GM23338 (cell line): ENCODE measurements at places on chromosomes 12 and 14.
A peak's percentile ranks its signal among the peaks of the same experiment; 100 is the strongest.

DNA sequence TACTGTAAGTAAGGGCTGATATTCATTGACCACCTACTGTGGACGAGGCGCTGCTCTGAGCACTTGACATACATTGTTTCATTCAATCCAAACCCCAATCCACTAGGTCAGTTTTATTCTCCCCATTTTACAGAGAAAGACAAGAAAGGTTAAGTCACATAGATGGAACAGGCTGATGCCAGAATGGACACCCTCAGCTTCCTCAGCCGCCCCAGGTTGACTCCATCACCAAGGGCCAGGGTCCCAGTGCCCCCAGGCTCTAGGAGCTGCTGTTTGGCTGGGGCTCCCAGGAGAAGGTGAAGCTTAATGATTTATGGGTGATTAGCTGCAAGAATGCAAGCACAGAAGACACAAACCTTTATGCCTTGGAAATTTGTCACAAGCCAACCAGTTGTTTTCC is 671 bp upstream of the AQP2 start:
- no peak overlapping the region for H3K27ac ChIP-seq
- no peak overlapping the region for H3K4me3 ChIP-seq
- H3K36me3 ChIP-seq, result no peaks in the 10 kb centered on the region
- peaks cover 31% of the 10 kb centered on the region for H3K4me1 ChIP-seq

GRCh38 chr12:132502149-132502881 is 12.4 kb downstream of the FBRSL1 start:
- H3K27ac ChIP-seq, result no peak overlapping the region
- no peaks in the 10 kb centered on the region for H3K36me3 ChIP-seq
- H3K4me3 ChIP-seq, result no peak overlapping the region

DNA sequence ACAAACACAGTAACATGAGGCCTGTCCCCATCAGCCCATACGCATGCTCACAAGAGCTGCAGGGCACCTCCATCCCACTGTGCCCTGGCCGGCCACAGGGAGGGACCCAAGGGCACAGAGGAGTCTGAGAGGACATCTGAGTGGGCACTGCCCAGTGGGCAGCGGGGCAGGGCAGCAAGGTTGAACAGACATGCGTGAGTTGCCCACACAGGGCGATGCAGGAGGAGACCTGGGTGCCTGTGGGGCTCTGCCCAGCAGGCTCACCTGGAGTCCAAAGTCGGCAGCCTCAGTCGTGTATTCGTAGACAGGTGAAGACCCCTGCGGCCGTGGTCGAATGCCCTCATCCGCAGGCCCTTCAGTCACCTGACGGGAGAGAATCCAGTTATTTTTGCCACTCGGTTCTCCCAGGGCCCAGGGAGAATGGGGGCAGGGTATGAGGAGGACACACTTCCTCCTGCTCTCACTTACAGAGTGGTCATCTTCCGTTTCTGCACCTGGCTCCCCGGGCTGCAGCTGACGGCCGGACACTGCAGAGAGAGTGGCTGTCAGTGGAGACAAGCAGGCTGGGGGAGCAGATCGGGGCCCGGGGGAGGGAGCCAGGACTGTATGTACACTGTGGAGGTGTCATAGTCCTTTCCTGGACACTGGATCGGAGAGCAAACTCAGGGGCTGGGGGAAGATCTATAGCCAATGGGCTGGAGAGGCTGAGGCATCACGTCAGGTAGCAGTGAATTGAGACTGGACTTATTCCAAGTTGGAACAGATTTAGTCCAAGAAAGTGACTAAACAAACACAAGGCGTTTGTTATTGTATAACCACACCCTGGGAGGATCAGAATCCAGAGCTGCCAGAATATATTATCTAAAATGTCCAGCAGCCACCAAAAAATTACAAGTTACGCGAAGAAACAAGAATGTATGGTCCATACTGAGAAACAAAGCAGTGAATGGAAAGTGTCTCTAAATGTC is 20.7 kb downstream of the AHNAK2 start:
- H3K36me3 ChIP-seq, result no peaks in the 10 kb centered on the region
- no peak overlapping the region for H3K27ac ChIP-seq
- H3K27me3 ChIP-seq, result no peaks in the 10 kb centered on the region
- no peak for DNase-seq
- no peak overlapping the region for H3K4me3 ChIP-seq

DNA sequence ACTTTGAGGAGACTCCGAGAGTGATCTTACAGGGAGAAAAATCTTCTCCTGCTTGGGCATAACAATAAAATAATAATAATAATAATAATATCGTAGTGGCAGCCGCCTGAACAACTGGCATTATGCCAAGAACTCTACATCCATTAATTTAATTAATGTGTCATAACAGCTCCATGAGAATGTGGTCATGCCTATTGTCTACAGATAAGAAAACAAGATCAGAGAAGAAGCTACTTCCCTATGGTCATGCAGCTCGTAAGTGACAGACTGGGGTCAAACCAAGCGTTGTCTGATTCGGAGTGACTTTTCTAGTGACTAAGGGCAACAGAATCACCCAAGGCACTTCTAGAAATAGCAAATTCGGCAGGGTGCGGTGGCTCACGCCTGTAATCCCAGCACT is 11.7 kb downstream of the PROX2 start:
- no peak for DNase-seq
- no peaks in the 10 kb centered on the region for H3K4me1 ChIP-seq
- H3K36me3 ChIP-seq, result no peaks in the 10 kb centered on the region
- no peak overlapping the region for H3K4me3 ChIP-seq

DNA sequence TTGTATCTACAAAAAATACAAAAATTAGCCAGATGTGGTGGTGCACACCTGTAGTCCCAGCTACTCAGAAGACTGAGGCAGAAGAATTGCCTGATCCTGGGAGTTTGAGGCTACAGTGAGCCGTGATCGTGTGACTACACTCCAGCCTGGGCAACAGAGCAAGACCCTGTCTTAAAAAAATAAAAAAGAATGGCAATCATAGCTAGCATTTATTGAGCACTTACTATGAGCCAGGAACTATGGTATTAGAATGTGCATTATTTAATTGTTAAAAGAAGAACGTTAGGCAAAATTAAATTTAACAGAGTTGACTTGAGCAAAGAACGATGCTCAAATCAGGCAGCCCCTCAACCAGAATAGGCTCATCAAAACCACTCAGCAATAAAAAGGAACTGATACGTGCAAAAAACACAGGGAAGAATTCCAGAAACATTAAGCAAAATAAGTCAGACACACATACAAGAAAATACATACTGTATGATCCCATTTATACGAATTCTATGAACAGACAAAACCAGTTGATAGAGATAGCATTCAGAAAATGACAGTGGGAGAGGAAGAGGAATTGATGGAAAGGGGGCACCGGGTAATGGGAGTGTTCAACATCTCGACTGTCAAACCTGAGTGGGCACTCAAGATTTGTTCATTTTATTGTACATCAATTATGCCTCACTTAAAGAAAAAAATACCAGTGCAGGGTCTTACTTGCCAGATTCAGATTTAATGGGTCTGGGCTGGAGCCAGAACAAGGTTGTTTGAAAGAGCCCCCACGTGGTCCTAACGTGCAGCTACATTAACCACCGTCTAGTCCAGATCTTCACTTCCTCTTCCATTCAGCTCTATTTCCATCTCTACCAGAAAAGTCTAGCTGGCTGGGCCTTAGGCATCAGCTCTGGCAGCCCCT is 8.0 kb downstream of the SCNN1A start:
- no peaks in the 10 kb centered on the region for H3K27me3 ChIP-seq
- H3K27ac ChIP-seq, result 0 out of 2 replicates have a peak overlapping the region, but pooled peaks have one; percentile 8
- H3K36me3 ChIP-seq, result no peaks in the 10 kb centered on the region

DNA sequence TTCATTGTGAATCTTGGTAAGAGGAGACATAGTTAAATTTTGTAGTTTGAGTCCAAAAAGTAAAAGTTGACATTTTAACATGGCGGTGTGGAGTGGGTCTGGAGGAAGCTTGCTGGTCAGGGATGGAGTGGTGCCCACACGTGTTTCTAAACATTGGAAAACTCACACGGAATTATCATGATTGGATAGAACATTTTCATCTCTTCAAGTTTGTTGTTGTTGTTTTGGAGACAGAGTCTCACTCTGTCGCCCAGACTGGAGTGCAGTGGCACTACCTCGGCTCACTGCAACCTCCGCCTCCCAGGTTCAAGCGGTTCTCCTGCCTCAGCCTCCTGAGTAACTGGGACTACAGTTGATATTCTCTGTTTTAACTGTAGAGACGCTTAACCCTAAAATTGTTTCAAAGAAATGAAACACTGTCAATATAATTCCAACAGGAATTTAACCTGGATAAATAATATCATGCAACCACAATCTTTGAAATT is 502 bp upstream of the MBIP start:
- peaks cover 9% of the 10 kb centered on the region for H3K4me1 ChIP-seq
- H3K27me3 ChIP-seq, result no peaks in the 10 kb centered on the region
- H3K36me3 ChIP-seq, result no peaks in the 10 kb centered on the region
- no peak for DNase-seq
- peak overlapping the region; percentile 73 for H3K4me3 ChIP-seq

DNA sequence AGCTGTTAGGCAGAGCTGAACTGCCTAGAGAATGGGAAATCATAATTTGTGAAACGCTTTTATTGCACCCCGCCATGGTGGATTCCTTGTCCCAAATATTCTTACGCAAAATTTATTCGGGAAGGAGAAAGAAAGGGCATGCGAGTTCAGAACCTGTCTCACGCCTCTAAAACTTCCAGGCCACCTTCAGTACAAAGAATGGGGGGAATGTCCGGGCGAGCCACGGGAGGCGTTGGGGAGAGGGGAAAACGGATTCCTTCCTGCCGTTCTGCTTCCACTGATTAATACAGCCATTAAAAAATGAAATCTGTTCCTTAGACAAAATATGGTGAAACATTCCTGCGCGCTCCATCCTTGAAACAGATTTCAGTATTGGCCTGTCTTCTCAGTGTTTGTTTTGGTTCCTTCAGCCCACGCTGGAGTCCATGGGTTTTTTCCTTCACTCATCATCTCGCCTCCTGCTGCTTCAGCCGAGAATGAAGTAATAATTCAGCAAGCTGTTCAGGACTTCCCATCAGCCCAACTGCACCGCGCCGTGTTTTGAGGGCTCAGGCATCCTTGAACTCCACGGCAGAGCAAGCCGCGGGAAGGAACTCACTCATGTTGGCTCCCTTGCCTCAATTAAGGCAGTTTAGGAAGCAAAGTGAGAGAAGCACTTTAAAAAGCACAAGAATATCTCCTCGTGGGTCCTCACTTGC is 47.7 kb upstream of the CDKN3 start:
- no peaks in the 10 kb centered on the region for H3K27me3 ChIP-seq
- H3K4me1 ChIP-seq, result peaks cover 21% of the 10 kb centered on the region
- H3K27ac ChIP-seq, result peak overlapping the region; percentile 60; the same call in 1 of the 2 replicates
- H3K36me3 ChIP-seq, result peaks cover 5% of the 10 kb centered on the region; the same call in 1 of the 2 replicates
- DNase-seq, result no peak

DNA sequence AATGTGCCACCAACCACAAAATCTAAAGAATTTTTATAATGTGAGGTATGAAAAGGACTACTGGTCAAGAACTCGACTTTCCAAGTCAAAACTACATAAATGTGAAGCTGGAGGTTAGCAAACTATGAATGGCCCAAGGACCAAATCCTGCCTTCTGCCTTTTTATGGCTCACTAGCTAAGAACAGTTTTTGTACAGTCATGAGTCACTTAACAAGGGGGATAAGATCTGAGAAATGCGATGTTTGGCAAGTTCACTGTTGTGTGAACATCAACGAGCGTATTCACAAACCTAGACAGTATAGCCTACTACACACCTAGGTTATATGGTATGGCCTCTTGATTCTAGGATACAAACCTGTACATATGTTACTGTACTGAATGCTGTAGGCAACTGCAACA is 28.2 kb downstream of the FERMT2 start:
- no peaks in the 10 kb centered on the region for H3K27me3 ChIP-seq
- H3K4me3 ChIP-seq, result no peak overlapping the region
- no peak overlapping the region; the same call in 1 of the 2 replicates for H3K27ac ChIP-seq
- 0 out of 2 replicates have a peak, but pooled peaks cover 7% of the 10 kb centered on the region for H3K36me3 ChIP-seq
- no peak for DNase-seq

GRCh38 chr12:93494096-93494495 is 26.8 kb downstream of the MRPL42 start:
- no peaks in the 10 kb centered on the region for H3K27me3 ChIP-seq
- H3K4me1 ChIP-seq, result no peaks in the 10 kb centered on the region
- H3K27ac ChIP-seq, result no peak overlapping the region
- no peak for DNase-seq
- H3K36me3 ChIP-seq, result peaks cover 26% of the 10 kb centered on the region; the same call in 1 of the 2 replicates

DNA sequence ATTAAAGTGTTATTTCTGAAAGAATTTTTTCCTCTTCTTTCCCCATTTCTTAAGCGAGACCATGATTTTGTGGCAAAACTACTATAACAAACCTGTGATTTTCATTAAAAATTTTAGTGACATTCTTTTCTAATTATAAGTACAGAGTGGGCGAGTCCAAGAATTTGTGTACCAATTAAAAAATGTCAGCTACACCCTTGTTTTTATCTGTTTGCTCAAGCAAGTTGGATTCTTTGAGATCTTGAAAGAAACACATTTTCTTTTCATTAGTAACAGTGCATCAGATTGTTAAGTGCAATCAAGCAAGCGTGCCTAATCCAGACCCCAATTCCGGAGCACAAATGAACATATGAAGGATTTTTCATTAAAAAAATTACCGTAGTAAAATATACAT is 338.8 kb upstream of the DDHD1 start:
- no peaks in the 10 kb centered on the region for H3K36me3 ChIP-seq
- H3K4me1 ChIP-seq, result peaks cover 10% of the 10 kb centered on the region; the same call in 1 of the 2 replicates
- H3K27me3 ChIP-seq, result no peaks in the 10 kb centered on the region
- H3K27ac ChIP-seq, result no peak overlapping the region
- H3K4me3 ChIP-seq, result no peak overlapping the region
- DNase-seq, result no peak

DNA sequence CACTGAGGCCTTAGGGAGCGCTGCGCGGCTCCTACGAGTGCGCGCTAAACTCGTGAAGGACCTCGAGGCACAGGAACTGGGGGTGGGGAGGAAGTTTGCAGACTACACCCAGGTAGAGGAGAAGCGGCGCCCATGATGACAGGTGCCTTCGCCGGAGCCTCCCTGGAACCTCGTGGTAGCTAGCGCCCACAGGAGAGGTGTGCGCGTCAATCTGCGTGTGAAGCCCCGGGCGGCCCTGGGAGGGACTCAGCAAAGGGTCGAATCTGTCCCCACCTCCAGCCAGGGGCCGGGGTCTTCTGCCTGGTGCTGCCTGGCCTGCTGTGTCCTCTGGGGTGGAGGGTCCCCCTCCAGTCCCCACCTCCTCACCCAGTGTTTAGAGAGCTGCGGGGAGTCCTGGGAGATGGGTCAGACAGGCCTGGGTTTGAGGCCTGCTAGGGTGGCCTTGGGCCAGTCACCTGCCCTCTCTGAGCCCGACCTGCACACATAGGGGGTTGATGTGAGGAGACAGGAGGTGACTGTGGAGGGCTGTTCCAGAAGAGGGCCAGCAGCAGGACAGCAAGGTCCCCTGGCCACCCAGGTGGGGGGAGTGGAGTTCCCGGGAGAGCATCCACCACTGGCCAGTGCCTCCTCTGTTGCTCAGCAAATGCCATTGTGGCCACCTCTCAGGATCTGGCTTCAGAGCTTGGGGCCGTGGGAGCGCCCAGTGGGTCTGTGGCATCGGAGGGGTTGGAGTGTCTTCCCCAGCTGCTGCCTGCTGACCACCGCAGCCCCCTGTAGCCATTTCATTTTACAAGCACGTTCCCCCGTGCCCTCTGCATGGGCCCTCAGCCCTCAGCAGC is 20.2 kb upstream of the KIF26A start:
- H3K4me3 ChIP-seq, result peak overlapping the region; percentile 59
- H3K27ac ChIP-seq, result no peak overlapping the region
- no peaks in the 10 kb centered on the region for H3K36me3 ChIP-seq
